NCI-H1092 treated with DMSO at 0.1 percent for 48 hours (cell line): ENCODE measurements at places on chromosomes 2 and 18.

DNA sequence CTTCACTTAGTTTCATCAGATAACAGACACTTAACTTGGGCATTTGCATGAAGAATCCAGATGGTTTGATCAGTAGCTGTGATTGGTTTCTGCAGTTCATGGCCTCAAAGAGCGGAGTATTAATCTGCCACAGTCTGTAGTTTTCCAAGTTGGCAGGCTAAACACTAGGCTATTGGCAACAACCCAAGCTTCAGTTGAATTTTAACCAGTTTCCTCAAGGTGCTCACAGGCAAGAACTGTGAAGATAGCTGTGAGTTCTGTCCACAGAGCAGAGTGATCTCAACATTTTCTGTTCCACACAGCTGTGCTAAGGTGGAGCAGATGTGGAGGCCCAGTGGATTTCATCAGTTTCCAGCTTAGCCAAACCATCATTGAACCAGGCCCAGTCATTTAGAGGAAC is 469.5 kb upstream of the LINC00305 start:
- DNase-seq = no peak

DNA sequence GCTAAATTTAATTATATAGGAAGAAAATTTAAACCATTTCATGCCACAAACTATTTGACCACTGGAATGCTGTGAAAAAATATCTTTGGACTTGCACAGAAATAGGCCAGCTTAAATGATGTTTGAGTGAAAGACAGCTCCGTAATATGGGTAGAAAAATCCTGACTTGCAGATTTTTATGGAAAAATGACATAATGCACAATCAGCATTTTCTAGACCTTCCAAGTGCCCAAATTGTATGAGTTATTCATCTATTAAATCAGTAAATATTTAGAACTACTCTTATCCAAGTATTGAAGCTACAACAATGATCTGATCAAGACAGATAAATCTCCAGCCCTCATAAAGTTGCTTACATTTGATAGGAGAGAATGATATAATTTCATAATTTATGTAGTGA is 691.1 kb upstream of the DDX18 start:
- no peak for DNase-seq

DNA sequence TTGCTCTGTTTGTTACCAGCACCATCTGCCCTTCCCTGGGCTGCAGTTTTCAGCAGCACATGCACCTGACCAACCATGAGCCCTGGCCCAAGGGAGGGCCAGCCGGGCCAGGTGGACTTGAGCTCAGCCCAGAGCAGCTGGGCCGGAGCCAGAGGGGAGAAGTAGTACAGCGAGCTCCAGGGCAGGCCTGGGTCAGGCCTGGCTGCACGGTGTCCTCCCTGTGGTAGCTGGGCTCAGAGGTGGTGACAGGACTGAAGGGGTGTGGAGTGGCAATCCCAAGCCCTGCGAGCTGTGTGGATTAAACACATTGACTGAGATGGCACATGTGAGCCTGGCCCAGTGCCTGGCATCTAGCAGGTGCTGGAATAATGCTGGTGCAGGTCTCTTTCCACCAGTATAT is 222.2 kb downstream of the GLI2 start:
- DNase-seq = no peak

GRCh38 chr18:50131591-50131990 is 63.4 kb downstream of the MYO5B start:
- DNase-seq = no peak

GRCh38 chr2:234240917-234241316 is 190.4 kb downstream of the SPP2 start:
- DNase-seq = no peak

- no peak for DNase-seq
Measured at GRCh38 chr2:38943784-38944183, 54.1 kb downstream of the ARHGEF33 start.

DNA sequence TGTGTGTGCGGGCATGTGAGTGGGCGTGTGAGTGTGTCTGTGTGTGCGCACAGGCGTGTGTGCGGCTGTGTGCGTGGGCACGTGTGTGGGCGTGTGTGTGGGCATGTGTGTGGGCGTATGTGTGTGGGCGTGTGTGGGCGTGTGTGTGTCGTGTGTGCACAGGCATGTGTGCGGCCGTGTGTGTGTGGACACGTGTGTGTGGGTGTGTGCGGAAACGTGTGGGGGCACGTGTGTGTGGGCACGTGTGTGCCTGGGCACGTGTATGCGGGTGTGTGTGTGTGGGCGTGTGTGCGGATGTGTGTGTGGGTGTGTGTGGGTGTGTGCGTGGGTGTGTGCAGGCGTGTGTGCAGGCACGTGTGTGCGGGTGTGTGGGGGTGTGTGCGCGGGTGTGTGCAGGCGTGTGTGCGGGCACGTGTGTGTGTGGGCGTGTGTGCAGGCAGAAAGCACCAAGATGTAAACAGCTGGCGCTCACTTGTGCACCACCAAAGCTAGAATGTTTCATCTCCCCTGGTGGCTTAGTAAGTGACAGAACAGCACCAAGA is 31.2 kb upstream of the ALKAL2 start:
- no peak for DNase-seq

GRCh38 chr2:160499865-160500264 is 6.3 kb upstream of the RBMS1 start:
- no peak for DNase-seq

- no peak for DNase-seq
Measured at GRCh38 chr2:15640261-15640711, 48.6 kb downstream of the DDX1 start.

GRCh38 chr2:72431737-72432136 is 284.1 kb upstream of the CYP26B1 start:
- no peak for DNase-seq

DNA sequence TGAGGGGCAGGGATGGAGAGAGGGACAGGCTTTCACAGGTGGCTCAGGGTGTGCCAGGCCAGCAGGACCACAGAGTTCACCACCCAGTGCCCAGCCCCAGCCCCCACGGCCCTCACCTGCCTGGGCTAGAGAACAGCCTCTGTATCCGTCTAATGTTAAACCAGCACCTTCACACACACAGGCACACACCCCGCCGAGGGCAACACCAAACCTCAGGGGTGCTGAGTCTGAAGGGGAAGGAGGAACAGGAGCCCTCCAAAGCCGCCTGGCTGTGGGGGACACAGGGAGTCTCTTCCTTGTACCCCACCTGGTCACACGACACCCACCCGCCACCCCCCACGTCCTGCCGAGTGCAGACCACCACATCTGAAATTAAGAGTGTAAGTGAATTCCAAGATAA is 205.8 kb upstream of the SALL3 start:
- DNase-seq = no peak

DNA sequence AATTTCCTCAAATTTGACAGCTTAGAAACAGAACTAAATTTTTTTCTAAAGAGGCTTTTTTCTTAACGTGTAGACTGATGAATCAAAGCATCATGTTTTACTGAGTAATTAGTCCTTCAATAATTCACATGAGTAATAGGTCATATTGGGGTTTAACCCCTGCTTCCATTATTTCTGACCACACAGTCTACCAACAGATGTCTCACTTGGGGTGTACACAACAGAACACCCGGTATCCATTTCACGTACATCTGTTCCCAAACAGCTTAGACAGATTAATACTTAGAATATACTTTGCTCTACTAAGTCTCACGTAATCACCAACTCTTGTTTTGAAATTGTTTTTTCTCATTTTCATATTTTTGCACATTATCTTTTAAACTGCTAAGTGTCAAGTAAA is 14.8 kb downstream of the CERKL start:
- no peak for DNase-seq

DNA sequence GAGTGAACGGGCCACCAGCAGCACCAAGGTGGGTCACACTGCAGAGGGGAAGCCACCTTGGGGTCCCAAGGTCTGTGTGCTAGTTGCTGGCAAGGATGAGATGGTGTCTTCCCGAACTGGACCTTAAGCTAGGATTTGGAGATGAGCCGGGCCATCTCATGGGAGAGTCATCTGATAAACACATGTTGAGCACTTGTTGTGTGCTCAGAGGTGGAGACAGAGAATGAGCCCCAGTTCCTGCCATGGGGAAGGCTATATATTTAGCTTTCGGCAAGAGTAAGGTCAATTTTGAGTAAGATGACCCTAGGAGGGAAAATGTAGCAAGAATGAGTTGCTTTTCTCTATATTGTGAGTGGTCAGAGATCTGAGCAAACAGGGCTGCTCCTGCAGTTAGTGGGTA is 41.4 kb upstream of the RPL31 start:
- DNase-seq = no peak

- no peak for DNase-seq
Measured at GRCh38 chr18:9824952-9825371, 60.8 kb upstream of the TXNDC2 start.

DNA sequence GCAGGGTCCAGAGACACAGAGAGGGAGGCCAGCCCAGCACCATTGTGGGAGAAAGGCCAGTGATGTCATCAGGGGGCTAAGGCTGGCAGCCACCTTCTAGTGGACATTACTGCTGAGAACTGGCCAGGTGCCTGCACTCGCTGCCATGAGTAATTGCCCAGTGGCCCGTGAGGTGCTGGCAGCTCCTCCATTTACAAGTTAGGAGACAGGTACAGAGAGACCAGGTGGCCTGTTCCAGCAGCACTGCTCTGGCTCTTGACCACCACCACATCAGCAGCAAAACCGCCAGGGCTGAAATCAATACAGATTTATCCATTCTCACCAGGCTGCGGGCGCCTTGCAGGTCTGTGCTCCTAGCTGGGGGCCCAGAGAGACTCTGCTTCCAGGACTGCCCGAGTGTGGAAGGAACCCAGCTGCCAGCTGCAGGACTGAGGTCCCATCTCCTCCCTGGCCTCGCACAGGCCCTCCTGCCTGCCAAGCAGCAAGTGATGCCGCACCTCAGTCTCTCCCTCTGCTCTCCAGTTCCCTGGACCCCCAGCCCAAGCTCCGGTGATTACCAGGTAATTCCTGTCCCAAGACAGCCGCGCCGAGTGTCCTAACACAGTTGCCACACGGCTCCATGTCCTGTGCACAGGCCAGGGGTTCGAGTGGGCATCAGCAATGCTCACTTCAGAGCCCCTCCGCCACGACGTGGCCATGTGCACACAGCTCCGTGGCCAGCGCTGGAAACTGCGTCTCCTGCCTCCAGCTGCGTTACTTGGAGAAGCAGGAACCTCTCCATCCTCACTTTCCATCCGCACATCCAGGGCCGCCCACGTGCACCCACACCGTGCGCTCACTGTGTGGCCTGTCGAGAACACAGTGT is 101.0 kb upstream of the CTDP1 start:
- peak; percentile 21 for DNase-seq

GRCh38 chr2:191905336-191905735 is 58.4 kb upstream of the CAVIN2 start:
- DNase-seq = no peak

DNA sequence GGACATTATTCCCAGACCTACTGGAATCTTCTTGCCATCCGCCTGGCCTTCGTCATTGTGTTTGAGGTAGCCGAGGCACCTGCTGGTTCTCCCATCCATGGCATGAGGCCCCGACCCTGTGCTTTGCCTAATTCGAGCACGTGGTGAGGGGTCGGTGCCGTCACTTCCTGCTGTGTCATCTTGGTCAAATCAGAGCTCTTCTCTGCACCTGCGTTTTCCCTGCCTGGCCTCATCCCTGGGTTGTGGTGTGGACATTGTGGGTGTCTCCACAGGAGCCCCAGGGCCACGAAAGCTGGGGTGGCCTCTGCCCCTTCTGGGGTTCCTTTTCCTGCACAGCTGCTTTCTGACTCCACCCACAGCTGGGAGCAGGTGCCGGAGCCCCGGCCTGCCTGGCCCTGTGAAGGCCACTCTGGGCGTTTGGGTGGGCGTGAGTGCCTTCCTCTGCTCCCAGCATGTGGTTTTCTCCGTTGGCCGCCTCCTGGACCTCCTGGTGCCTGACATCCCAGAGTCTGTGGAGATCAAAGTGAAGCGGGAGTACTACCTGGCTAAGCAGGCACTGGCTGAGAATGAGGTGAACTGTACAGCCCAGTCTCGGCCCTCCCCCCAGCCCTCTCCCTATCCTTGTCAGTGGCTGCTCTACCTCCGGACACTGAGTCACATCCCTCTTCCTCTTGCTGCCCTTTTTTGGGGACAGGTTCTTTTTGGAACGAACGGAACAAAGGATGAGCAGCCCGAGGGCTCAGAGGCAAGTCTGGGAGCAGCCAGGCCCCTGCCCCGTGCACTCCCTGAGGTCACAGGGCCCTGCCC is 34.9 kb downstream of the ANO7 start:
- no peak for DNase-seq
